D721Med (cell line): ENCODE measurements at places on chromosomes 1 and 21.

DNA sequence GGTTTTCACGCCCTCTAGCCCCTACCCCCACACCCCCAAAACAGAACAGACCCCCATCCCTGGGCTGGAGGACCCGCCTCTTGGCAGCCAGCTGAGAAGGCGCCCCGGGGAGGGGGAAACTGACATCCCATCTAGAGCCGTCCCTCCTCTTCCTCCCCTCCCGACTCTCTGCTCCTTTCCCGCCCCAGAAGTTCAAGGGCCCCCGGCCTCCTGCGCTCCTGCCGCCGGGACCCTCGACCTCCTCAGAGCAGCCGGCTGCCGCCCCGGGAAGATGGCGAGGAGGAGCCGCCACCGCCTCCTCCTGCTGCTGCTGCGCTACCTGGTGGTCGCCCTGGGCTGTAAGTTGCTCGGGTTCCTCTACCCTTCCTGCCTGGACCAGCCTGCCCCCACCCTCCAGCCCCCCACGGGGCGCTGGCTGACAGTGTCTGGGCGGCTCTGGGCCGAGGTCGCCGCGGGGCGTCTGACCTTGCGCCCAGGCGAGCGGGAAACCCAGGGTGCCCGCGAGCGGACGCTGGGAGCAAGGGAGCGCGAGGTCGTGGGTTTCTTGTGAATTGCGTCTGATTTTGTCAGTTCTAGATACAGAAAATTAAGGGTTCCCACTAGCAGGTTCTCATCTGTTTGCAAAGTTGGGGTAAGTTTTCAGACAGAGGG is 618 bp downstream of the JAM2 start:
- peak; percentile 36 for DNase-seq

GRCh38 chr1:228373681-228374571 is 32.7 kb downstream of the TRIM11 start:
- no peak for DNase-seq

DNA sequence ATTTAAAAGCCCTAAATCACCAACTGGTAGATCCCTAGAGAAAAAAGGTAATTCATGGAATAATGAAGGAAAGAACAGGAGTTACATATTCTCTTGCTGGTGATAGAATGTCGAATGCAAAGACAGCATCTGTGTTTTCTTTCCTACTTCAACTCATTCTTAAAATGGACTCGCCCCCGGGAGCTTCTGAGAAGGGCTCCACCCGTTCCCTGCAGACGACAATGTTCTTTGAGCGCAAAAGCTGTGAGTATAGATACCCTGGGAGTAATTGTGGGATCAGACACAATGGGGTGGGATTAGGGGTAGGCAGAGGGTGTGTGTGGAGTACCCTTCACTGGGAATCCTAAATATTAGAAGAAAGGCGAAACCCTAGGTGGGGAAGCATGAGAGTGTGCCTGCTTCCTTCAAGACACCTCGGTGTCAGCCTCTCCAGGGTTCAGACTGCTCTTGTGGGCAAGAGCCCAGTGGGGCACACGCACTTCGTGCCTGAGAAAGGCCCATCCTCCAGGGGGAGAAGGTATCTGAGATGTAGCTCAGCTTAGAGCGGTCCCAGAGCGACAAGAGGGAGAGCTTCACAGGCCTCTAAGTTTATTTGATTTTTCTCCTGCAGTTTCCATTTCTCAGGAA is 123.3 kb upstream of the DPYD start:
- DNase-seq = no peak

DNA sequence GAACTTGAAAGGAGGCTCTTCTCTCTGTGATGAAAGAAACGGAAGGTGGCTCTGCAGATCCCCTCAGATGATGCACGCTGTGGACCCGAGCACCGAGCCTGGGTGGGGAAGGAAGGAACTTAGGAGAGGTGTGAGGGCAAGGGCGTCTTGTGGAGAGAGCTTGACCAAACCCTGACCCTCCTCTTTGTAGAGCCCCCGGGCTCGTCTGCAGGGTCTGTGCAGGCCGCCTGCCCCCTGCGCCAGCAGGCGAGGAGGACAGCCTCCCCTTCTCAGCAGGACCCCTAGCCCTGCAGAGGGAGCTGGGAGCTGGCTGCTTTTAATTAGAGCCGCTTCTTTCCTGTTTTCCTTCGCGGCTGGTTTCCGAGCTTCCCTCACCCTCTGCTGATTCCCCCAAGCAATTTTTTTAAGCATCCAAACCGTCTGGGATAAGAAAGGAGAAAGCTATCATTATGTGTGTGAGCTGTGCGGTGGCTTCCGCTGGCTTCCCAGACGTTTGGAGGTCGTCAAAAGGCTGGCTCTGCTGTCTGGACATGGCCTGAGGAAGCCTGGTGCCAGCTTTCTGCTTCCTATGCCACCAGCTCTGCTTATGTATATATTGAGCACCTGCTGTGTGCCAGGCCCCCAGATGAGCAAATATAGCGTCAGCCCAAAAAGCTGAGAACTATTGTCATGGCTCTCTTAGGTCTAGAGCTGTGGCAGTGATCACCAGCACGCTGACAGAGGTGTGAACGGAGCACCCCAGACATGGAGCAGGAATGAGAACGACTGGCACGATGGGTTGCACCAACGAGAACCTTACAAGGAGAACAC is 160.2 kb upstream of the IRF2BP2 start:
- DNase-seq = no peak
